ENCODE measurements at places on chromosomes 11 and 22.

DNA sequence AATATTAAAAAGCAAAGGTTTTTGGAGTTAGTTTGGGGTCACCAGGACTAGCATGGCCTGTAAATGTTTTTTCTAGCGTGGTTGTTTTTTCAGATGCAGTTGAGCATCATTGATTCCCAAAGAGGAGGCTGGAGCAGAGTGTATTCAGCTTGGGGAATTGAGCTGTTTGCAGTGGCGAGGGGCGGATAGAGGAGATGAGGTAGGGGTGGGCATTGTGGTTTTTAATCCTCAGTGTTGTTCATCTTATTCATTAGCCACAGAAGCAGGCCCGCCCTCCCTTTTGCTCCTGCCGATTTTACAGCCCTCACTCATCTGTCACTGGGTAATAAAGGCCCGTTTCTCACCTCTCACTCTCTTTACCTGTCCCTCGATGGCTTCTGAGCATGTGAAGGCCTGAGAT lies 51.4 kb downstream of the NF2 start:
- DNase-seq = no peak

DNA sequence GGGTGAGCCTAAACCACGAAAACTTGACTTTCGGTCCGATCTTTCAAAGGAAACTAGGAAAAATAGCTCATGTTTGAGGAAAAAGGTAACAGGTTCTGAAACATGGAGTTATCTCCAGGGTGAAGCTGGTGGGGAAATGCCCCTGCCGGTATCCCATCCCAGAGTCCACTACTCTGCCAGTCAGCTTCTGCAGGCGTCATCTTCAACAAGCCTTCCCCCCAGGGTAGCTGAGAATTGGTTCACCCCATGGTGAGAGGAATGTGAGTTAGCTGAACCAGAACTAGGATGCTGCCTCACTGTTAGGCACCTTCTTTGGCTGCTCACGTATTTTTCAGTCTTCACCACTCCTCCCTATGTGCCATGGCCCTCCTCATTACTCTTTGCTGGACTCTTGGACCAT lies 1.1 kb downstream of the GVQW3 start:
- DNase-seq = no peak

DNA sequence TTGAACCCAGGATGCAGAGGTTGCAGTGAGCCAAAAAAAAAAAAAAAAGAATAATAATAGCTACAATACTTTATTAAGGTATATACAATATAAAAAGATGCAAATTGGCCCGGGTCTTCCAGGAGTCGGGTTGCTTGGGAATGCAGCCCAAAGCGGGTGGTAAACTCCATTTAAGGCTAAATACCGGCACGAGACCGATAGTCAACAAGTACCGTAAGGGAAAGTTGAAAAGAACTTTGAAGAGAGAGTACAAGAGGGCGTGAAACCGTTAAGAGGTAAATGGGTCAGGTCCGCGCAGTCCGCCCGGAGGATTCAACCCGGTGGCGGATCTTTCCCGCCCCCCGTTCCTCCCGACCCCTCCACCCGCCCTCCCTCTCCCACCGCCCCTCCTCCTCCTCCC lies 143.3 kb downstream of the DLG2 start:
- no peak for DNase-seq

- no peak for DNase-seq
Observed at GRCh38 chr22:17829695-17830042, 55.4 kb upstream of the BID start.

- no peak for DNase-seq
Observed at GRCh38 chr11:19751055-19751454, 38.4 kb downstream of the NAV2 start.

DNA sequence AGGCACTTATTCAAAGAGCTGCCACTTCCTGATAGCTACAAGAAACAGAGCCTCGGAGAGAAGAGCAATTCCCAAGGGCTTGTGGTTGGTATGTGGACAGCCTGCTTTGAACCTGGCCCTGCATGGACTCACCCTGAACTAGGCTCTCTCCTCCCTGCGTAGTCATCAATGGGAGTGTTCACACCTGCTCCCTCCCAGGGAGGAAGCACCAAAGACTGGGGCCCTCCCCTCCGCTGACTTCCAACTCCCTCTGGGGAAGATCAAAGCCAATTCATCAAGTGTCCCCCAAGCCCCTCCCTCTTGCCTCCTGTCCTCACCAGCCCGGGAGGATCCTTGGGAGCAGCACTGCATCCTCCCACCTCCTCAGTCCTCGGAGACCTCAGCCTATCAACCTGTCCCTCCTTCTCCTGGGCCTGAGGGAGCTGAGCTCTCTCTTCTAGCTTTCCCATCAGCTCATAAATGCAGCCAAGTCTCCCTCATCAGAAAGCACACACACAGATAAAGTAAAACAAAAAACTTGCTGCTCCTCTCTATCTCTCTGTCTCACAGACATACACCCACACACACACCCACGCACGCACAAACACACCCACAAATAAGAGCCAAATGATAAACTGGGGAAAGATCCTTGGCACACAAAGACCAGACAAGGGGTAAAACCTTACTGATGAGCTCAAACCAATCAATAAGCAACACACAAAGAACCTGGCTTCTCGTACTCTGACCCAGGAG lies 3.3 kb downstream of the A4GALT start:
- peak; percentile 35 for DNase-seq

DNA sequence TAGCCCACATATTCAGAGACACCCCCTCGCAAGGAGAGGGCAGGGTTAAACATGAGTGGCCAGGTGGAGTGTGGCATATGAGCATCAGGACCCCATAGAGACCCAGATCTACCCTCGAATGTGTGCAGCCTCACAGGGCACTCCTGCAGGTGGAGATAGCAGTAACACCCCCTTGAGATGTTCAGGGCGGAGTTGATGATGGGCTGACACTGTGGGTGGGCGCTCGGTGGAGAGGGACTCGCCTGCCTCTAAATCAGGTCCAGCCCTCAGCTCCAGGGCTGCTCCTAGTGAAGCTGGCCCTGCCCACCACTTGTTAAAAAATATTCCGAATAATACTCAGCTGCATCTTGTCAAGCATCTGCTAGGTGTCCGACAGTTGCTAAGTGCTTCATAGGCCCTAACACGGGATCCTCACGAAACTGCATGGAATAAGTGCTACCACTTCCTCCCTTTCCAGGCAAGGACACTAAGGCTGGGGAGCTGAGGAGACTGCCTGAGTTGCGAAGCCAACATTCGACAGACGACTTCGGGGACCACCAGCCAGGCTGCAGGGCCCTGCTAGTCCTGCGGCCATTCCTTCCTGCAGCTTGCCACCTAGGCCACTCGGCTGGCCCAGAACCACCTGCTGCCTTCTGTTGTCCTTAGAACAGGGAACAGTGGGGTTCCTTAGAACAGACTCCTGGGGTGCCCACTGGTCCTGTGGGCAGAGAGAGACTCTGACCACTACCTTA lies 74.0 kb upstream of the WNT11 start:
- DNase-seq = peak; percentile 10

DNA sequence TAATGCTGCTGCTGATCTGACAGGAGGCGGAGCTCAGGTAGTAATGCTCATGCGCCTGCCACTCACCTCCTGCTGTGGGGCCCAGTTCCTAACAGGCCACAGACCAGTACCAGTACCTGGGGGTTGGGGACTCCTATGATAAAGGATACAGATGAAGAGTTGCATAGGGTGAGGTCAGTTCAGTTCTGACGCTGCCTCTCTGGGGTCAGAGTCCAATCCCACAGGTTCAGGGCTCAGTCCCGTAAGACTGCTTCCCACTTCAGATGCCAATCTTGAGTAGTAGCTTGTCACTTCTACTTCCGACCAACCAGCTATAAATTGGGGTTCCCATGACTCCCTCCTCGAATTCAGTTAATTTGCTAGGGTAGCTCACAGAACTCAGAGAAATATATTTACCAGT lies 8.6 kb downstream of the ASRGL1 start:
- DNase-seq = no peak

DNA sequence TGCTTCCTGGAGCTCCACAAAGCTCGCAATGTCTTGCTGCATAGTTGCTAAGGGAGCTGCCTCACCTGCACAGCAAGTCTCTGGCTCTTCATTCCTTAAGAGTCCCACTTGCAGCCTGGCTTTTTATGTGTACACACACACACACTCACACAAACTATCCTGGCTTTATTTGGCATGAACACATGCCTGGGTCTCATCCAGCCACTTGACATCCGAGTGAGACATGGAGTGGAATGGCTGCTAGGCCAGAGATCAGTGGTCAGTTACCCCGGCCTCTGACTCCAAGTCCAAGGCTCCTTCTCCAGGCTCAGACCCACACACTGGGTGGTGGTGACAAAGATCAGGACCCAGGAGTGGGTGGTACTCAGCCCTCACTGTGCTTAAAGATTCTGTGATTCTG lies 37.9 kb upstream of the CLTCL1 start:
- DNase-seq = no peak

DNA sequence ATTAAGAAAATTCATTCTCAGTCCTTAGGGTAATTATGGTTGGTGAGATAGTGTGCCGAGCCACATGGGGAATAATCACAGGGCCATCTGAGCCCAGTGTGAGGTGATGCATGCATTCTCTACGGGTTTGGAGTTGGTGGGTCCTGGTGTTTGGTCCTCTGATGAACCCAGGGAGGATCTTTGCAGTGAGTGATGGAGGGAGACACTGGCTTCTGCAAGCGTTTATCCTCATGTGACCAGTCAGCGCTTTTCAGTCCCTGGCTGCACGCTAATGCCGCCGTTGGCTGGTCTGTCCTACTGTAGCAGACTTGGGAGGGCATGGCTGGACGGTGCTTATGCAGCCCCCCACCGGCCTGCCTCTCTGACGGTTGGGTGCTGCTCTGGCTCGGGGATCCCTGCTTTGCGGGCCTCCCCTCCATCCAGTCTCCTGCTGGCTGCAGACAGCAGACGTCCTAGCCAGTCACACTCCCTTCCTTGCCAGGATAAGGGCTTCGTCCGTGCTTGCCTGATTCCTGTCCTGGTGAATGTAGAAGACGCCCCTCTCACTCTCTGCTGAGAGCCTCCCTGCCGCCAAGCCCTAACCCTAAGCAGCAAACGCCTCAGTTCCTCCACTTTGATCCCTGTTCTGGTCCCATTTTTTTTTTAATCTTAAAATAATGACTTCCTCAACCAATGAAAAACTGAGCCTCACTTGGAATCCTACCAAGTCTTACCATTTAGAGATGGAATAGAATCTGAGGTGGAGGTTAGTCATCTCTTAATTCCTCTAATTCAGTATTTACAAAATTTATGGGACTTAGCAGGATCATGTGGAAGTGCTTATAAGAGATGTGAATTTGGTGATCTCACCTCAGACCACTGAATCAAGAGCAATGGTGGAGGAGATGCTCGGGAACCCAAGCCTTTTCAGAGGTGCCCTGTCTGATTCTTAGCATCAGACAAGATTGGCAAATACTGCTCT lies 143.7 kb upstream of the SORL1-AS1 start:
- no peak for DNase-seq

DNA sequence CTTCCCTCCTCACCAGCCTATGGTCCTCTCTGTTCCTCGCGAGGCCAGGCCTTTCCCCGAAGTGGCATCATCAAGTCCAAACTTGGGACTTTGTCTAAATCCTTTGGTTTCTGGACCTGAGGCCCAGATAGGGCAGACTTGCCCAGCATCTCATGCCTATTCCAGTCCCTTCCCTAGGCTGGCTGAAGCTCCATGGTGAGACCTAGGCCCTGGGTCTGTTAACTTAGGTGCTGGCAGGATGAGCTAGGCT lies 11.5 kb downstream of the RELA start:
- DNase-seq = no peak

GRCh38 chr11:36098087-36098486 lies 154.2 kb downstream of the LDLRAD3 start:
- DNase-seq = no peak

- DNase-seq = no peak
Observed at GRCh38 chr11:30171661-30172060, 59.2 kb upstream of the FSHB start.

DNA sequence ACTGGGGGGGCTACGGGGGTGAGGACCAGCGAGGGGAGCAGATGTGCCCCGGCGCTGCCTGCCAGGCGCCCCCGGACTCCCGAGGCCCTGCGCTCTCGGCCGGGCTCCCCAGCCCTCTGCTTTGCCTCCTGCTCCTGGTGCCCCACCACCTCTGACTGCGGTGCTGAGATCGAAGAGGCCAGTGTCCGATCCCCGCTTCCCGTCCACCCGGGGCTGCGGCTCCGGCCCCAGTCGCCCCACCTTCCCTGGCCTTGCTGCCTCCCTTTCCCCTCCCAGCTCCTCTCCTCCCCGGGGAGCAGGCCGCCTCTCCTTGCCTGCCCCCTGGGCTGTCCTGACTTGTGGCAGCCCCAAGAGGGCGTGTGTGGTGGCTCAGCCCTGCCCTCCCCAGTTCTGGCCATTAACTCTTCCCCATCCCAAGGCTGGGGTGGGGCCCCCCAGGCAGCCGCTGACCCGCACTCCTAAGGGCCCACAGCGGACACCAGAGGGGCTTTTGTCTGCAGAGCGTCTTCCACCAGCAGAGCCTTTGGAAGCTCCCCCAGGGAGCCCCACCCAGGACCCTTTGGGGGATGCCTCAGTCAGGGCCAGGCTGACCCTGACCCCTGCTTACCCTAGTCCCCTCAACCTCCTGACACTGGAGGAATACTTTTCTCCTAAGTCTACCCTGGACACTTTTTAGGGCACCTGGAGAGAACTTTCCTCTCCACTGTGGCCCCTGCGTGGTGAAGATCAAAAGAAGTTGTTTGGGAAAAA lies 16.6 kb downstream of the RTN4RL2 start:
- DNase-seq = no peak

GRCh38 chr11:69382131-69383128 lies 88.5 kb downstream of the MYEOV start:
- no peak for DNase-seq

- DNase-seq = no peak
Observed at GRCh38 chr11:23551706-23552105, 691.4 kb upstream of the CCDC179 start.

GRCh38 chr11:20564846-20565635 lies 34.4 kb upstream of the SLC6A5 start:
- no peak for DNase-seq

GRCh38 chr11:7668464-7668863 lies 4.8 kb downstream of the CYB5R2 start:
- DNase-seq = no peak

- DNase-seq = no peak
Observed at GRCh38 chr22:32079130-32080089, 36.3 kb downstream of the SLC5A1 start.

DNA sequence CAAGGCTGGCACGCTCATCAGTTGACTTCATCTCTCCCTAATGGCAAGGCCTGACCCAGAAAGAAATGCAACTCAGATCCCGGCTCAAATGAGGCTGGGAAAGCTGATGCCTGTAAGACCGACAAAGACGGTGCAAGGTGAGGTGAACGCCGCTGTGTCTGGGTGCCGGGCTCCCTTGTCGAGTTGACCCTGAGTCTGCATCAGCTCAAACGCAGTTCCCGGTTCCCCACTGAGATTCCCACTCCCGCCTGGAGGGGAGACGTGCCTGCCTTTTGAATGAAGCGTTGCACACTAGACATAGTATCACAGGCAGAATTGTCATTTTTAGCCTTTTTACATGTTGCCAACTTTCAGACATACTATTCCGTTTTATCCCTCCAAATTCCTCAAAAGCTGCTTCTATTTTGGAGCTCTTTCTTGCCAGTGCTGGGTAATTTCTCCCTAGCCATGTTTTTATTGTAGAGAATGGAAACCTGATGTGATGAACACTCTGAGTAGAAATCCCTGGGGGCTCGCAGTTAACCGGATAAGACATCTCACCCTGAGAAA lies 831 bp upstream of the TP53AIP1 start:
- no peak for DNase-seq

- no peak for DNase-seq
Observed at GRCh38 chr11:72591785-72592502, 82.3 kb downstream of the PDE2A start.

All from DMS79 treated with DMSO at 0.1 percent for 48 hours (cell line).